ENCODE measurements at places on chromosomes 12 and 14.

GRCh38 chr12:3947781-3948180 is 74.6 kb upstream of the PARP11 start:
- DNase-seq: no peak

DNA sequence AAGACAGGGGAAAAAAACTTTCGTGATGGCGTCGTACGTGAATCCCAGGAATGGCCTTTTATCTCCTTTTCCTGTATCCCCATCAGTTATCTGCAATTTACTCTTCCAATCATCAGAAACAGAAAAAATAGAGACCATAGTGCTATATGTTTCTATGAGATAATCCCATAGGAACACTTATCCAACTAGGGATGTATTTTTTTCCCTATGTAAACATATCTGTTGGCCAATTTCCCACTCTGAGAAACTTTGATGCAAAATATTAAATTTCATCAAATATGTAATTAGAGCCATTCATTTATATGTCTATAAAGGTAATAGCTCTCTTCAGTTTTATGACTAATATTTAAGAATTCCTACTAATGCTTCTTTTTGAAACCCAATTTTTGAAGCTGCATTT is at the start of gene OR4K13:
TSS of gene OR4K13 (minus strand) at position 101 of the 400 bp plus-strand sequence. CDS start 1,280 bp downstream, outside the sequence.
- no peak for DNase-seq

GRCh38 chr12:15322164-15323061 is at the start of gene PTPRO:
PTPRO (plus strand) TSS chr12:15322508.
- no peak for DNase-seq

GRCh38 chr12:117312770-117313169 is 48.7 kb downstream of the NOS1 start:
- DNase-seq: no peak

GRCh38 chr12:95085612-95086011 is 12.2 kb upstream of the NR2C1 start:
- DNase-seq: no peak

Data from colonic mucosa (tissue), 4 donors.